ENCODE measurements at places on chromosomes 3 and 15.

DNA sequence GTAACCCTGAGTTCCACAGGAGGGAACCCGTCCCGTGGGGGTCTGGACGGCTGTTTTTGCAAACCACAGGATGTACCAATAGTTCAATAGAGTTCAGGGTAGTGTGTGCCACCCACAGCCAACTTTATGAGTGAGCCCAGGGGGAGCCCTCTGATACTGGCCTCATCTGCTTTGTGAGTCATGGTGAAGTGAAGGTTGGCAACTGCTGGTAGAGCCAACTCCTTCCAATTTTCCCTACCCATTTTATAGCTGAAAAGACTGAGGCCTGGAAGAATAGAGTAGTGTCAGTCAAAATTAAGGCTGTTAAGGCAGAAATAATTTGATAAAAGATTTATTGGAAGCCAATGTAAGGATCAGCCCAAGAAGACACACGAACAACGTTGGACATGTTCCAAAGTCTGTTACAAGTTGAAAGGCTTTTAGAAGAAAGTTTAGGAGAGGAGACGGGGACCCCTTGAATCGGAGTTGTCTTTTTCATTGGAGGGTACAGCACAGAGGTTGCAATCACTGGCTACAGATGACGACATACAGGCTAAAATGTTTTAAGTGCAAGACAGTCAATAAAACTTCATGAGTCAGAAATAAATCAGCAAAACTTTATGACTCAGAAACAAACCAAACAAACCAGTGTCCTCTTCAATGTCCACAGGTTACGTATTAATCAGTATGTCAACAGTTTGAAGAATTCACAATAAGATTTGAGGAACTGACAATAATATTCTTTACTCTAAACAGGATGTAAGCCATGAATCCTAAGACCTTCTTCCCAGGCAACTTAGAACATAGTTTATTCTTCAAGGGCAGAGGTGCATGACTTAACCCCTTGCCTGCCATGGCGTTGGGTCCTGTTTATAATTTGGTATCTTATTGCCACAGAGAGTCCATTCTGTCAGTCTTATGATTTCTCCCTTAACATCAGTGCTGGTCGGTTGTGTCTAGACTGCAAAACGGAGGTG, 62.9 kb upstream of the NR2E3 start:
- DNase-seq: no peak

DNA sequence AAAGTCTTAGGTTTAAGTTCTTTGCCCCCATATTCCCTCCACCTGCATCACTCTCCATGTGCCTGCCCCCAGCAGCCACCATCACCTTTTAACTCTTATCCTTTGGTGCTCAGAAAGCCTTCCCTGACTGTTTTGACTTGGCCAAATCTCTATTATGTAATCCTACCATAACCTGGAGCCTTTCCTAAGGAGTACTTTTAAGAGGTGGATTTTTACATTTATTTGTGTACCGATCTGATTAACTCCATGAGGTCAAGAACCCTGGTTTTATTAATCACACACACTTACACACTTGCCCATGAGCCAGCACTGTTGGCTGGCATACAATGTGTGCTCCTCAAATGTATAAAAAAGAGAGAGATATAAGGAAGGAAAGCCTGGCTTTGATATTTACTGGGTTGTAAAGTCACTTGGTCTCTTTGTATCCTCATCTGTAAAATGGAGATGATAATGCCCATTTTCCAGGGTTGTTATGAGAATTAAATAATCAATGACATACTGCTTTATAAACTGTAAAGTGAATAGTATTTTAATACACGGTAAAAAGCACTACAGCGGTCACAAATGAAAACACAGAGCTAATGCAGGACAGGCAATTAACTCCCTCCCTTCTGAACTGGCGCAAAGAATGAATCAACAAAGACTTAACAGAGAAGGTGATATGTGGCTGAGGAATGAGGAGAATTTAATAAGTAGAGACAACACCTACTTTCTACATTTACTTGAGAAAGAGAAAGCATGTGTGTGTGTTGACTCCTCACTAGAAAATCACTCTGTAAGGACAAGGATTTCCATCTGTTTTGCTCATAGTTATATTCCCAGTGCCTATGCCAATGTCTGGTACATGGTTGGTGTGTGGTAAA, 45.4 kb downstream of the ATP13A4 start:
- no peak for DNase-seq

DNA sequence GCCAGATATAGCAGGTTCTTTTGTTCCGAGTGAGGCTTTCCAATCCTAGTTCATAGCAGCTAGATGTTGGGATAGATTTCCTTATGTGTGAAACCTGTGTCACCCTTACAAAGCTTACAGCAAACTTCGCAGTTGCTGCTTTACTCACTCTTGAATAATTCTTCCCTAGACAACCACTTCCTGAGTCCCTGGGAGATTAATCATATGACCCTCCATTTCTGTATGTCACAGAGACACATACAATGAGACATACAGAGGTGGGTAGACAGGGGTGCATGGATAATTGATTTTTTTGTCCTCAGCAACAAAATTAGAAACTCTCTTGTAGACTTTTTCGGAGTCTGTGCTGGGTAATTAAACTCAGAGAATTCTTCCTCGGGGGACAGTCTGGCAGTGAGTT, 163.2 kb downstream of the NSUN3 start:
- DNase-seq: no peak

- no peak for DNase-seq
Observed at GRCh38 chr15:67397139-67397538, 123.8 kb upstream of the C15orf61 start.

GRCh38 chr3:189146848-189147247, 24.9 kb upstream of the TPRG1 start:
- DNase-seq: no peak

- no peak for DNase-seq
Observed at GRCh38 chr15:101371081-101371480, 76.0 kb upstream of the SNRPA1 start.

- no peak for DNase-seq
Observed at GRCh38 chr3:468172-468571, 271.6 kb downstream of the CHL1 start.

All from stimulated activated CD8-positive, alpha-beta memory T cell treated with anti-CD3 and anti-CD28 coated beads, Interleukin-12 subunit alpha, Interleukin-12 subunit beta, amount 100 ng/mL, for 1 hour (primary cell).